DMS79 treated with DMSO at 0.1 percent for 48 hours (cell line): ENCODE measurements at places on chromosomes 6 and 20.
A peak's percentile ranks its signal among the peaks of the same experiment; 100 is the strongest.

DNA sequence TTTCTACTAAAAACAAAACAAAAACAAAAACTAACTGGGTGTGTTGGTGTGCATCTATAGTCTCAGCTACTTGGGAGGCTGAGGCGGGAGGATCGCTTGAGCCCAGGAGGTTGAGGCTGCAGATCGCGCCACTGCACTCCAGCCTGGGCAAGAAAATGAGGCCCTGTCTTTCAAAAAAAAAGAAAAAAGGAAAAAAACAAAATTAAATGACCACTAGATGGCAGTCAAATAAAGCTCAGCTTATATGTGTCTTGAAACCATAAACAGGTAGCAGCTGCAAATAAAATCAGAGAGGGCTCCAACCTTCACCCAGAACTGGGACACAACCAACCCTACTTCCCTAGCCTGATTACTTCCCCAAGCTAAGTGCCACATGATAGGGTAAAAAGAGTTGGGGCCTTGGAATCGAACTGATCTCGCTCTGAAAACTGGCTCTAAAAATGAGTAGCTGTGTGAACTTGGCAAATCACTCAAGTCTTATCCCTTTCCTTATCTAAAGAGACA, 67.1 kb upstream of the ADGRF4 start:
- peak; percentile 3 for DNase-seq

GRCh38 chr20:40970218-40970617, 58.4 kb upstream of the TOP1 start:
- DNase-seq, result no peak

- DNase-seq, result no peak
Measured at GRCh38 chr20:10521068-10521831, 86.1 kb downstream of the SLX4IP start.

- DNase-seq, result no peak
Measured at GRCh38 chr6:135212020-135212806, 31.1 kb downstream of the MYB start.

- no peak for DNase-seq
Measured at GRCh38 chr20:61760321-61760720, 305.4 kb downstream of the TAF4 start.

- DNase-seq, result no peak
Measured at GRCh38 chr6:21123507-21124436, 469.8 kb upstream of the SOX4 start.
